T follicular helper cell (primary cell): ENCODE measurements at places on chromosomes 4 and X.

DNA sequence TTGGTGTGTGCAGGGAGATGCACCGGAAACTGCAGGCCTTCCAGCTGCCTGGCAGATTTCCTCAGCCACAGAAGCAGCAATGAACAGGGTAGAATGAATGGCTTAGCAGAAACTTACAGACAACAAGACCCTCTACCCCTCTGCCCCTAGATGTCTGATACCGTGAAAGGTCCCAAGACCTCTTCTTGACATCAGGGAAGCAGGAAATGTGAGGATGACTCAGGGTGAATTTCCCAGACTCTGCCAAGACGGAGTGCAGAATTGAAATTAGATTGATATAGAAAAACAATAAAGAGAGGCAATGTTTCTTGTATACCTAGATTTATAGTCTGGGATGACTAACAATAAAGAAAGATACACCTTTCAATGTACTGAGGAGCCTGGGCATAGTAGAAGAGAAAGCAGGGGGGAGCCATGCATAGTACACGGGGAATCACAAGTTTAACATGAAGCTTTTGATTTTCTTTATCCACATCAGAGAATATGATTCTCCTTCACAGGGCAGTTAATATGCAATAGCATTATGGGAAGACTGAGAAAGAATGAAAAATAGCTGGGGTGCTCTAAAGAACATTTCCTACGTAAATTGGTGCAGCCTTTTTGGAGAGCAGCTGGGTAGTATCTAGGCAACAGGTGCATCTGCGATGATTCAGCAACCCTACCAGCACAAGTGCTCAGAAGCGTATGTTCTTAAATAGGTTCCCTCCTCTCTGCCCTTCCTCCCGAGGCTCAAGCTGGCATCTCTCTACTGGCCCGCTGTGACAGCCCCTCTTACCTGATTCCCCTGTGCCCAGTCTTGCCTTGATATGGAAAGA lies 18.3 kb upstream of the CXCR3 start:
- DNase-seq = no peak

GRCh38 chr4:186563761-186564160 lies 8.4 kb upstream of the MTNR1A start:
- no peak for DNase-seq

- no peak for DNase-seq
Measured at GRCh38 chr4:25484243-25484721, 107.2 kb downstream of the ANAPC4 start.

GRCh38 chr4:127968586-127968985 lies 3.4 kb downstream of the ABHD18 start:
- no peak for DNase-seq

DNA sequence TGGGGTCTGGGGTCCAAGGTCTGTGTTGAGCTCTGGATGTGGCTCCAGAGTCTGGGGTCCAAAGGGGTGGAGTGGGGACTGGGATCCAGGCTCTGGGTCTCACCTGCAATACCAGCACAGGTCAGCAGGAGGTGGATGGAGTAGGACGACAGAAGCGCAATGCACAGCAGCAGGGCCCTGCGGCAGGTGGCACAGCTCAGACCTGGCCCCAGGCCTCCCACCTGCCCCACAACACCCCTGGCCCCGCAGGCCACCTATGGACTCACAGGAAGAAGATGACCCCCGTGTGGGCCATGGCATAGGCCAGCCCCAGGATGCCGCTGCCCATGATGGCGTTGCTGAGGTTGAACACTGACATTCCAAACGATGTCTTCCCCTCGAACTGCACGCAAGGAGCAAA lies 3.4 kb downstream of the SLC38A5 start:
- DNase-seq = no peak

GRCh38 chr4:41435510-41435909 lies 102.4 kb upstream of the LIMCH1 start:
- DNase-seq = no peak

- DNase-seq = no peak
Measured at GRCh38 chr4:53541577-53542206, 49.6 kb downstream of the LNX1 start.

DNA sequence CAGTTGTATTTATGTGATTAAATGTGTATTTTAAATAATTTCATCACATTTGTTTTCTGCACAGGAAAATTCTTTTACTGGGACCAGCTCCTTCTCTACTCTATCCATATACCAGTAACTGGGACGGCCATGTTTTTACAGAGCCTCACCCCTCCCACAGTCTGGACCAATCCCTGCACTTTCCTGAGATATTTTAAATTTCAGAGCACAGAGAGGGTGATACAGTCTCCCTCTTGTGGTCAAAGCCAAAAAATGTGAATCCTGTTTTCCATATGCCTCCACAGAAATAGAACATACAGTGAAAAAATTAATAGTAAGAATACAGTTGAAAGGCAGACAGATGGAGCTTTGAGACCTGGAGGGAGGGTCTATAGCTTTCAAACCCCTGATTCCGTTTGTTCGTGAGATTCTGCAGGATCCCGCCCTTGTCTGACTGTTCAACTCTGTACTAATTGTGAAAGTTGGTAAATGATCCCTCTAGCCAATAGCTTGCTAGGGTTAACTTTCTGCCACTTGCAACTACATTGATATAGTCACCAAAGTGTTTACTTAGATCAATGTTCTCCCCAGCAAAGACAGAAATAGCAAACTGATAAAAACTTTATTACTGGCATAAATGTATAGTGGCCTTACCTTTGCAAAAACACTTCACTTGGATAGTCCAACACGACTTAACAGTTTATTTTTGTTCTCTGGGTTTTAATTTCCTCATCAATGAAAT lies 172.2 kb downstream of the PPARGC1A start:
- DNase-seq = no peak

DNA sequence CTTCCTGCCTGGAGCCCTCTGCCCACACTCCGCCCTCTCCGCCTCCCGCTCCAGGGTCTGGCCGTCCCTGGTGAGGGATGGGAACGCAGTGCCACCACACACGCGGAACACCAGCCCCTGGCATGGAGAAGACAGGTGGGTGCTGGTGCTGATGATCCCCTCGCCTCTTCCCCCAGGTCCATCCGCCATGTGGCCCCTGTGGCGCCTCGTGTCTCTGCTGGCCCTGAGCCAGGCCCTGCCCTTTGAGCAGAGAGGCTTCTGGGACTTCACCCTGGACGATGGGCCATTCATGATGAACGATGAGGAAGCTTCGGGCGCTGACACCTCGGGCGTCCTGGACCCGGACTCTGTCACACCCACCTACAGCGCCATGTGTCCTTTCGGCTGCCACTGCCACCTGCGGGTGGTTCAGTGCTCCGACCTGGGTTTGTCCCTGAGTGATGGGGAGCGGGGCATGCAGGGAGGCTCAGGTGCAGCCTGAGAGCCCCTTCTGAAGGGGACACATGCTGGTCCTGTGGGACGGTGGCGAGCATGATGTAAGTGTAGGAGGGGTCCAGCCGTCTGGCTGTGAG lies 9.8 kb downstream of the BGN start:
- DNase-seq = no peak

GRCh38 chr4:181688432-181688831 lies 554.8 kb upstream of the TENM3 start:
- no peak for DNase-seq

DNA sequence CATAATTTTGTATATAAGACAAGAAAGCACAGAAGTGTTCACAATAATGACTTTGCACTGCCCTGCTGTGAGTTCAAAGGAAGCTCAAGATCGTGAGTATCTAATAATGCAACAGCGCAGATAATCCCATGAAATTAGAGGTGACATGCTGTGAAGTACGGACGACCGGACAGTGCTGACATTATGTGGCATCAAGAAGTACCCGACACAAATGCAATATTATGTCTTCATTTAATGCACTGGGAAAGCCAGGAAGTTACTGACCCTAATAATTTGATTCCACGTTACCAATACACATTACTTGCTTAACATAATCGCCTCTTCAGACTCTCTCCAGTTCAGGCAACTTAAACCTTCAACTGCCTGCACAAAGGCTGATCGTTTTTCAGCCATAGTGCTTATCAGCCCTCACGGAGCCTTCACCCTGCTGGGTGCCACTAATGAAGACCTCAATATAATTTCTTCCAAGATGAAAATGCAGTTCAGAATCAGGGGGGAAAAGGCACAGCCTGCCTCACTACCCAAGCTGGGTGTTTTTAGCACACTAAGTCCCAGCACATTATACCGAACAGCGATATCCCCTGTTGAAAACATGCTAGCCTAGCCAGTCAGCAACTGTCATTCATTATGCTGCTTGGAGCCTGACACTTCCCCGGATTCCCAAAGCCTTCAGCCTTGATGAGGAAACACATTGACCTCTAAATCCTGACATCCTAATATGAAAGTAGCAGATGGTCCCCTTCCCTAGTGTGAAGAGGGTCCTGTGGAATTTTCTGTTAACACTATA lies 56.1 kb downstream of the SLC7A11 start:
- DNase-seq = no peak

DNA sequence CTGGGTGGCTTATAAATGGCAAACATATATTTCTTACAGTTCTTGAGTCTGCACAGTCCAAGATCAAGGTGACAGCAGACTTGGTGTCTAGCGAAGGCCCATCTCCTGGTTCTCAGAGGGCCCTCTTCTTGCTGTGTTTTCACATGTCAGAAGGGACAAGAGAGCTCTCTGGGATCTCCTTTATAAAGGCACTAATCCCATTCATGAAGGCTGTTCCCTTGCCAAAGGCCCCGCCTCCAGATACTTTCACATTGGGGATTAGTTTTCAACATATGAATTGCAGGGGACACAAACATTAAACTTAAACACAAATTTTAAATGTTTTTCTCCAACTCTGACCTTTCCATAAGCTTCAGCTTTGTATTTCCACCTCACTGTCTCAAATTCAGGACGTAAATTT lies 1135.0 kb upstream of the TENM3 start:
- no peak for DNase-seq

GRCh38 chrX:71533851-71534561 lies 1.1 kb downstream of the OGT start:
- DNase-seq = peak; percentile 36

DNA sequence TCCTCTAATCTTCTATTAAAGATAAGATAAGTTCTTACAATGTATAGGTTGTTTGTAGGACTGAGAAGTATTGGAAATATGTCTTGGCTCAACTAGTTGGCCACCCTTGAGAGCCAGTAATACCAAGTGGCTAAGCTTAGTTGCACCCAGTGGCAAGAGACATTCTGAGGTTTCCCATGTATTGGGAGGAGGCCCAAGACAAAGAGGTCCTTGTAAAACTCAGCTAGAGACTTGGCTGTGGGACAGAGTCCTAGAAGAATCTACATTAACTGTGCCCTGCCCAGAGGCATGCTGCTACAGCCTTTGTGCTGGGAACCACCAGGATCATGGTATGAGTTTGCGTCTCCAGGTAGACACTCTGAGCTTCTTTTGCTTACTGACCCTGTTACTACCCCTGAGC lies 41.9 kb upstream of the SLC4A4 start:
- DNase-seq = no peak
